ENCODE measurements at places on chromosomes 6 and 20.

DNA sequence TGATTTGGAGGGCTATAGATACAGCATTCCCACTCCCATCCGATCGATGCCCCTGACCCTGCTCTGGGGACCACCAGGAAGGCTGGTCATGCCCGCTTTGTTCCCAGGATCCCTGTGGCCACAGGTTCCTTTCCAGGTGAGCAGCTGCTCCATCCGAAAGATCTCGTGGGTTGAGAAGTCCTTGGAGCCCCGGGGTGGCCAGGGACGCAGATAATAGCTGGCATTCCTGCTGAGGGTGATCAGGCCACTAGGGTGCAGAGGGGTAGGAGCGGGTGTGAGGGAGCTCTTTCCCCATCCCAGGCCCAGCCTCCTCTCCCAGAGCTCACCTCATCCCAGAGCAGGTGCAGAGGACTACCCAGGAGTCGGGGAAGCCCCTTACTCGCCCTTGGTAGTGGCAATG, 7.4 kb downstream of the ADAM33 start:
- no peak for DNase-seq

GRCh38 chr20:2658414-2659354, 5.3 kb downstream of the IDH3B start:
- DNase-seq, result no peak

DNA sequence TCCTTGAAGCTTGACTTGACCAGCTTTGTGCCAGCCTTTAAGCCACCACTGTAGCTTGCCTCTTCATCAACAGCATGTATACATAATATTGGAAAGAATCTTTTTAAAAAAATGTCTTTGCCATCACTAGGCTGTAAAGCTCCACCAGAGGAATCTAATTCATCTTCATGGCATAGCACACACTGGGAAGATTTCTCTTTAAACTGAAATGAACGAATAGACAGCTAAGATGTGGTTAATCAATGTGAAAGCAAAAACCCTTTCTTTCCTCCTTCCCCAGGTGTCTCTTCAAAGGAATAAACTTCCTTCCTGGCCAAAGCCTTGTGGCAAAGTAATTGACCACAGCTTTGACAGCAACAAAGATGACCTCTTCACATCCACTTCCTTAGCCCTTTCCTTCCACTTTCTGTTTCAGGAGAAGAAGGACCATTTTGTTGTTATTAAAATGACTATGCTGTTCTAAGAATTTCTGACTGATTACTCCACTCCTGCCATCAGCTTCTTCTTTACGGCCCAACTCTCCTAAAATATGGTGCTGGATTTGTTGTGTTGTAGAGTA, 428.7 kb upstream of the SOX4 start:
- peak; percentile 14 for DNase-seq

DNA sequence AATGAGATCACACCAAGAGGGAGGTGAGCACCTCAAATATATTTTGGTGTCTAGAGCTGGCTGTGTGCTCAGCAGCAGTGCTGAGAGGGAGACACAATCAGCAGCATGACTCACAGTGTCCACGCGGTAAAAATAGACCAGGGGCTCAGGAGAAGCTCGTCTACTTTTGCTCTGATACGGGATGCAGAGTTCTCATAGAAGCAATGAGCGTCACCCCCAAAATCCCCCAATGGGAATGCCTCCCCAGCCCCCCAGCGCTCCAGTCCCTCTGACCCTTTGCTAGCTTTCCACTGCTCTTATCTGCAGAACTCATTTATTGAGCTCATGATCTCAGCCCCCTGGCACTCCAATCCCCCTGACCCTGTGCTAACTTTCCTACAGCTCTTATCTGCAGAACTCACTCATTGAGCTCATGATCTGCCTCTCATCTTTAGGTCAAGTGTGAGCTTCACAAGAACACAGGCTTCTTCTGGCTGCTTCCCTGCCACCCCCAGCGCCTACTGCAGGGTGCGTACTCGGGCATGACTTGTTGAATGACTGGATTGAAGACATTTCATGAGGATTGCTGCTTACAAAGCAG, 34.0 kb downstream of the SYNDIG1 start:
- DNase-seq, result no peak

DNA sequence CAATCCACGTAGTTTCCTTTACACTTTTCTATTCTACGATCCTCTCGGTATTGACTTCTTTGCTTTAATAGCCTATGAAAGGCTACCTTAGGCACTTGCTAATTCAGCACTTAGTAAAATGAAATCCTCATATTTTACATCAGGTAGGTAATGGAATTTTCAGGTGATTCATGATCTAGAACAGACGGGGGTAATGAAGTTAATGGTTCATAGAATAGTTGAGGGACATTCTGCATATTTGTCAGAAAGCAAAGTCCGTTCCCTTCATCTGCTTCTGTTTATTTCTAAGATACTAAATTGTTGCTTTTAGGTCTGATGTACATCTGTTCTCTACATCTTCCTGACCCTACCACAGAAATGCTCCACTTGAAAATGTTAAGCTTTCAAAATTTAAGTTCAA, 431.7 kb downstream of the CDKAL1 start:
- DNase-seq, result no peak

- peak; percentile 11 for DNase-seq
Measured at GRCh38 chr20:21615617-21616080, 89.8 kb upstream of the PAX1 start.

- peak; percentile 23 for DNase-seq
Measured at GRCh38 chr6:138428944-138429598, 25.0 kb downstream of the HEBP2 start.

GRCh38 chr6:5315881-5316280, 54.6 kb downstream of the FARS2 start:
- no peak for DNase-seq

DNA sequence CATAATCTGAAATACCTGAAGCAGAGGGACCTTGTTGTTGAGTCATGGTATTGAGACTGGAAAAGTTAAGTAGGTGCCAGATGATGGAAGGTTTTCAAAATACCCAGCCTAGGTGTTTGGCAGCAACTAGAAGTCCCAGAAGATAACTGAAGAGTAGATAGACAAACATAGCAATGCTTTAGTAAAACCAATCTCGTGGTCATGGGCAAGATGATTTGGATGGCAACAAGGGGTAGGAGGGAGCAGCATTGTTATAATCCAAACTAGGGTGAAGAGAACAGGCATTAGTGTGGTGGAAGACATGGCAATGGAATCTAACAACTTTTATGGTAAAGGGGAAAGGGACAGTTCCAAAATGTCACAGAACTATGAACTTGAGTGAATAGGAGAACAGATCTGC, 2.3 kb downstream of the FILIP1 start:
- DNase-seq, result no peak

GRCh38 chr6:113619077-113619476, 238.1 kb upstream of the MARCKS start:
- DNase-seq, result no peak

DNA sequence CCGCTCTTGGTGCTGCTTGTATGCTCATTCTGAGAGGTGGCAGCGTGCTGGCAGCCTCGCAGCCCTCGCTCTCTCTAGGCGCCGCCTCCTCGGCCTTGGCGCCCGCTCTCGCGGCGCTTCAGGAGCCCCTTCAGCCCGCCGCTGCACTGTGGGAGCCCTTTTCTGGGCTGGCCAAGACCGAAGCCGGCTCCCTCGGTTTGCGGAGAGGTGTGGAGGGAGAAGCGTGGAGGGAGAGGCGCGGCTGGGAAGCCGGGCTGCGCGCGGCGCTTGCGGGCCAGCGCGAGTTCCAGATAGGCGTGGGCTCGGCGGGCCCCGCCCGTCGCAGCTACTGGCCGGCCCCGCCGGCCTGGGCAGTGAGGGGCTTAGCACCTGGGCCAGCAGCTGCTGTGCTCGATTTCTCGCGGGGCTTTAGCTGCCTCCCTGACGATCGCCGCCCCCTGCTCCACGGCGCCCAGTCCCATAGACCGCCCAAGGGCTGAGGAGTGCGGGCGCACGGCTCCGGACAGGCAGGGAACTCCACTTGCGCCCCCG, 19.5 kb upstream of the FAM8A1 start:
- no peak for DNase-seq

- no peak for DNase-seq
Measured at GRCh38 chr20:953742-954141, 37.6 kb upstream of the ANGPT4 start.

GRCh38 chr6:14770572-14770971, 475.3 kb upstream of the JARID2 start:
- DNase-seq, result no peak

GRCh38 chr20:2619961-2620595, 32.4 kb upstream of the NOP56 start:
- no peak for DNase-seq

- DNase-seq, result no peak
Measured at GRCh38 chr6:11606332-11606731, 68.8 kb downstream of the TMEM170B start.

DNA sequence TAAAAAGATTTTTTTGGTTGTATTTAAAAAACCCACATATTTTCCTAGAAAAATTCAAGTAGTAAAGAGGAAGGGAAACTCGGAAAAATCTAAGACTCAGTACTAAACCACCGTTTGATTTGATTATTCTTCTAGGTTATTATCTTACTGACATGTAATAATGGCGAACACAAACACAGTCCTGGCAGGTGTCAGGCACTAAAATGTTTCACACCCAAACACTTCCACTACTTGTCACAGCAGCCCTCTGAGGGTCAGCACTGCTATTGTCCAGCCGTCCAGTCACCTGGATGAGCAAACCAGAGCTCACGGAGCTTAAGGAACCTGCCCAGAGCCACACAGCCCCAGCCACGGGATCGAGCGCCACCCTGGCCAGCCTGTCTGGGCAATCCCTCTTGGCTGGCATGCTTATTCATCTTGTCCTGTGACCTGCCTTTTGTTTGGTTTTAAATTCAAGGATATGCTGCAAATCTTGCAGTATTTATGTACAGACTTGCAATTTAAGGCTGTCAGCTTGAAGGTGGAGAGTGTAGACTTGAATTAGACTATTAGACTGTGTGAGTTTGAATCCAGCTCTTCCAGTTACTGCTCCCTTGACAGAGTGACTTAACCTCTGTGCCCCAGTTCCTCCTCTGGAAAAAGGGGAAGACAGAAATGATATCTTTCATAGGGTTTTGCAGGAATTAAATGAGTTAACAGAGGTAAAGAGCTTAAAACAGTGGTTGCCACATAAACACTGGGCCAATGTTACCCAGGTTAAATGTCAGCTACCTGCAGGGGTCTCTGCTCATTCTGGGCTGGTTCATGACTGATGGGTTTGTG, 82.2 kb downstream of the CDYL start:
- no peak for DNase-seq

DNA sequence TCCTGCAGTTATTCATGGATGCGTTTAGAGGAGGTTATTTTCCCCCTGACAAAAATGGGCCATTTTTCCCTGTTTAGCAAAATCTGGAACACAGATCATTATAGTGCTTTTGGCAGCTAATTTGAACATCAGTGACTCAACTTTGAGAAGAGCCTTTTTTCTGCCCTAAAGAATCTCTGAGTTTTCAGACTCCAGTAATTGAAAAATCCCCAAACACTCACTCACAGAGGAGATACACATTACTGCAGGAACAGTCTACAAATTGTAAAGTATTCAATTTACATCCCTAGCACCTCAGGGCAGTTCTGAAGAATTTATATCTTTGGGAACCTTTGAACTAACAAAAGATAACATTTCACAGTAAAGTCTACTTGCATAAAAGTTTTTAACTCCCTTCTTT, 966.6 kb upstream of the SLC35B3 start:
- DNase-seq, result no peak

DNA sequence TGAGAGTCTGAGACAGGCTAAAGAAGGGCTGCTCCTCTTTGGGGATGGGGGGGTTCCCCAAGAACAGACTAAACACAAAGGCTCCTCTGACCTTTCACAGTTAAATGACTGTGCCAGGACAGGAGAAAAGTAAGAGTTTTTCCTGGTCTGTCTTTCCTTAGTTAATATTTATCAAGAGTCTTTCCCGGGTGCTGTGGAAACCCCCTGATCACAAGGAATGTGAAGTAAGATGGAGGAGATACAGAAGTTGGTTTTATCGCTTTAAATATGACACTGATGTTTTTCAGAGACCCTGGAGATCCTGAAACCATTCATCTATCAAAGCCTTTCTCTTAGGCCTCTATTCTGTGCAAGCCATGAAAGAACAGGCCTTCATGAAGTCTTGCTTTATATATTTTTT, 105.8 kb downstream of the RNF144B start:
- DNase-seq, result no peak

DNA sequence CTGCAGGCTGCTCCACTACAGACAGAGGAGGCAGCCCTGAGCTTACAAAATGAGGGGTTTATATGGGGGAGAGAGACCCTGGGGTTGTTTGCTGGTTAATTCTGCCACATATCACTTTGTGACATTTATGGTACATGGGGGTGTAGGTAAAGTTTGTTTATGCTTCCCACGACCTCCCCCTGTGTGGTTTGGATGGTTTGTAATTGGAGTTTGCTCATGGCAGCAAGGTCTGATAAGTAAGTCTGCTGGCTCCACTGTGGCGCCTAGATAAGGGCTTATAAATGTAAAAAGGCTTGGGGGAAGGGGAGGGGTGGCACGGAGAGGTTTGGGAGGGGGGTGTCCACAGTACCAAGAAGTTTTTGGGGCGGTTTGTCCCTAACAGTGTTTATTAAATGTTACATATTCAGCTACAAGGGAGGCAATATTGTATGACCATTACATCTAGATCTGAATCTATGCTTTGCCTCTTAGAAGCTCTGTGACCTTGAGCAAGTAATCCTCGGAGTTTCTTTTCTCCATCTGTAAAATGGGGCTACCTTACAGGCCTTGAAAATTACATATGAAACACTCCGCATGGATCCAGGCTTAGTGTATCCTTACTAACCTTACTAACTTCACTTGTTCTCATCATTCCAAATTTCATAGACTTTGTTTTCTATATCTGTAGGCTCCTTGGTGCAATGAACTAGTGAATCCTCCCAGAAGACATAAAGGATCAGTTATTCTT, 204.8 kb upstream of the NOX3 start:
- no peak for DNase-seq

DNA sequence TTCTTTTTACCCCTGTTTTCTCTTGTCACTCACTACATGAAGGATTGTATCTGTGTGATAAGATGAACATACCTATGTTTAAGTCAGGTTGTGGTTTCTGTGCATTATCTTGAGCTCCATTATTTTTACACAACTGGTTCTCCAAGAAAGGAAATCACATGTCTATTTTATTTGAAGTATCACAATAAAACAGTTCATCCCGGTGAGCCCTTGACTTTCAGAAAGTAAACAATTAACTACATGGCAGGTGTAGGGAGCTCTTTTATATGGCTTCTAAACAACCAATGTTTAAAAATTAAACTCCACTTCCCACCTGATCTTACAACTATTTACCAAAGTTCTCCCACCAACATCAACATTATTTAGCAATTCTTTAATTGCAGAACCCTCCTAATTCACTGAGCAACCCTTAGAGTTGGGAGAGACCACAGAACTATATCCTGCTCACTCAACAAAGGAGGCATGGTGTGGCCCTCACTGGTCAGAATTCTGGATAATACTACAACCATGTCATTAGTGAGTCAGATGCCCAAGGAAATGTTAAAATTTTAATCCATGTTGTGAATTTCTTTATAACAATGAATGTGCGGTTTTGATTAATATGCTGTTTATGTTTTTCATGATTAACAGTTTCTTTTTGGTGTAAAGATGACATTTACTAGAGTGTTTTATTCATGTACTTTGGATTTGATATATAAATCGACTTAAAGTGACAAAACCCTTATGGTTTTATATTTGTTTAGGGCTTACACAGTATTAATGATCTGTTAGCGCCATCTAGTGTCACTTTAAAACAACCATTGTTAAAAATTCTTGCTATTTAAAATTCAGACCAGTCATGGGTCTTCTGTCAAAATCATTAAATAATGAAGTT, 50.0 kb upstream of the SCGN start:
- no peak for DNase-seq

GRCh38 chr6:131838051-131838450, 30.2 kb downstream of the ENPP1 start:
- no peak for DNase-seq
